ENCODE measurements at places on chromosomes 1 and 21. TPM values are rescaled to one million over a fixed set of nuclear protein-coding genes. Genes with fewer than 3 reads are reported as not detected.

The TACSTD2 gene
- total RNA-seq: not detected

The STIL gene
- 40.8 TPM for total RNA-seq

The BSND gene
- total RNA-seq: 0.13 TPM

The SLC16A4 gene
- total RNA-seq: 0.55 TPM

The KCNH1 gene
- total RNA-seq: not detected

The UBL4B gene
- total RNA-seq: not detected

The KCNE1 gene
- not detected for total RNA-seq

The RXRG gene
- not detected for total RNA-seq

The NBPF9 gene
- 27.5 TPM for total RNA-seq

The NGF gene
- not detected for total RNA-seq

The PFDN2 gene
- total RNA-seq: 78.8 TPM

The POU3F1 gene
- total RNA-seq: not detected

The LHX8 gene
- total RNA-seq: not detected

DNA sequence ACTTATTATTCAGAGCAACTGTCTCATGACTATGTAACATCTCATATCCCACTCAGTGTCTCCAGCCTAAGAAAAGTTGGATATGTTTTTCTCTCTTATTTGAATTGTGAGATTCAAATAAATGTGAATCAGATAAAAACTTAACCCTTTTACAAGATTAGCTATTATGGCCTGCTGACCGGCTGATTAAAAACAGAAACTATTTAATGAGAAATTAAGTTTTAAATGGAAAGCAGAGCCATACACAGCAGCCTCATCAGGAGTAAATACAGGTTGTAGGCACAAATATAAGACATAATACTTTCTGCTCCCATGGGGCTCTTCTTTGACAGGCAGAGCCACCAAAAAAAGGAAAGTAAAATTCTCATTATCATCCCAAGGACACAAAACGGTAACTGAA lies 307.0 kb upstream of the PRMT6 start:
- DNase-seq: no peak

- no peak for DNase-seq
Observed at GRCh38 chr21:34227386-34227852, 136.4 kb upstream of the KCNE2 start.

- DNase-seq: no peak
Observed at GRCh38 chr1:118504221-118504644, 319.2 kb upstream of the SPAG17 start.

DNA sequence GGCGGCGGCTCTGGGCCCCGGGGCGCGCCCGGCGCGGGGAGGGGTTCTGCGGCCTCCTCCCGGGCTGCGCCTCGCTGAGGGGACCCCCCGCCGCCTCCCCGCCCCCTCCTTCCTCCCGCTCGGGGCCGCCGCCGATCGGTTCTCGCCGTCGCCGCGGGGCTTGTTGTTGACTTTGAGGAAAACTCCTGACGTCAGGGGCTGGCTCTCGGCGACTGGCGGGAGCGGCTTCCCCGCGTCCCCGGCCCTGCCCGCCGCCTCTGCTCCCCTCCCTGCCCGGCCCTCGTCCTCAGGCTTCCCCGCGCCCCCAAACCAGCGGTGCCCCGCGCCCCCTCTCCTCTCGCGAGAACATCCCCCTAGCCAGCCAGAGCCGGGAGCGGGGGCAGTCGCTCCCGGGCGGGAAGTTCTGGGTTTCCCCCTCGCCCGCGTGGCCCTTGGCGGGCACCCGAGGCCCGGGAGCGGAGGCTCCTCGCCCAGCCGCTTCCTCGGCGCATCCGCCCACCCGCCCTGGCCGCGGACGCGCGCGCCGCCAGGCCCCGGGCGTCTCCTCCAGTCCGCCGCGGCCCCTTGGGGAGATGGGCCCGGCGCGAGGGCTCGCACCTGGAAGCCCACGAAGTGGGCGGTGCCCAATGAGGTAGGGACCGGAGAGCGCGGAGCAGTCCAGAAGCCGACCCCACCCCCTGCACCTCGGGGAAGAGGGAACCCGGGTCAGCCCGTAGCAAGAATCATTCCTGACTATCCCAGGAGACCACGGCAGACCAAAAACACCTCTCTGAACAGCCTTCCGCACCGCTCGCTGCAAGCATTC lies 611 bp upstream of the AKT3 start:
- no peak for DNase-seq

DNA sequence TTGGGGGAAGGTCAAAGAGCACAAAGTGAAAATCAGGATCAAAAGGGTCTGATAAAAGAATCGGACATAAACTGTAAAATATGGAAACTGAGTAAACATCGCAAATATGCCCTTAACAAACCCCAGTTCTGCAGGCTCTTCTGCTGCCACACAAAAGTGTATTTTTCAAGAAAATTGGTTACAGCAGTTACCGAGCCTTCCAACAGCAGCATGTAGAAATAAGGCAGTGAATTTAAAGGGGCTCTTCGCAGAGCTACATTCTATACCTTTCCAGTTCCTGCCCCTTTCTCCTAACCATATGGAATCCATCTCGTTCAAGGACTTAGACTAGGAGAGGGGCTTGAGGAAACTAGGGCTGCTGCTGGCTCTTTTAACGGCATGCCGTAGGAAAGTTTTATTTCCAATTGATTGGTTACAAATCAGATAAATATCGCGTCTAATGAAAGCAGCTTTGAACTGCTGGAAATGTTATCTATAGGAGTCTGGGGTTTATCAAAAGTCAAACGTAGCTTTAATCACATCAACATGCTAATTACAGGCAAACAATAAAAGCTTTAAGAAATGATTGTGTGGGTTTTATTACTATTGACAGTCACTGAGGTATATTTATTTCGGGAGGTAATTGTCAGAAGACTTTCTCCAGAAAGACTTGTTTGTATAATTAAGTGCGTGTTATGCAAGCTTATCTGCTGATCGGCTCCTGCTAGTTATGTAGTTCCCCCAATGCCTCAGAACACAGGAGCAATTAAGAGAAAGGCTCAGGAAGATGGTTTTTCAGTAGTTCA lies 59.1 kb downstream of the GORAB start:
- DNase-seq: no peak

DNA sequence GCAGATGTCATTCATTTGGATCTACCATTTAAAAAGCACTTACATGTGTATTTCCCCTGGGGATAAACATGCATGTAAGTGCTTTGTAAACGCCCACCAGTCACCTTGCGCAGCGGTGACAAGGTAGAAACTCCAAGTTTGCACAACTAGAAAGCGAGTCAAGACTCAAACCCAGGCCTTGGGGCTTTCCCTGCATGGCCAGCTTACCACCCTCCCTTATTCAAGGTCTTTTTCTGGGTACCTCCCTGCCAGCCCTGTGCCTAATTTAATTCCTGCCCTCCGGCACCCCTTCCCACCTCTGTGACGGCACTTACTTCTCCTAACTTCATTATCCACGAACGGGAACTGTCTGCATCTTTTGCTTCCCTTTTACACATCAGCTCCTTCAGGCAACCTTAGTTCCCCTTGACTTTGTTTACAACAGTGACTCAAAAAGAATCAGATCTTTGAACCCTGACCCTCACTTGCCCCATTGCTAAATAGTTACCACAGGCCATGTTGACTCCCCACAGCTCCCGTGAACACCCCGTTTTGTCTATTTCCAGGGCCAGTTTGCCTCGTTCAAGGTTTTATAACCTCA lies 138.3 kb upstream of the ETS2 start:
- no peak for DNase-seq

DNA sequence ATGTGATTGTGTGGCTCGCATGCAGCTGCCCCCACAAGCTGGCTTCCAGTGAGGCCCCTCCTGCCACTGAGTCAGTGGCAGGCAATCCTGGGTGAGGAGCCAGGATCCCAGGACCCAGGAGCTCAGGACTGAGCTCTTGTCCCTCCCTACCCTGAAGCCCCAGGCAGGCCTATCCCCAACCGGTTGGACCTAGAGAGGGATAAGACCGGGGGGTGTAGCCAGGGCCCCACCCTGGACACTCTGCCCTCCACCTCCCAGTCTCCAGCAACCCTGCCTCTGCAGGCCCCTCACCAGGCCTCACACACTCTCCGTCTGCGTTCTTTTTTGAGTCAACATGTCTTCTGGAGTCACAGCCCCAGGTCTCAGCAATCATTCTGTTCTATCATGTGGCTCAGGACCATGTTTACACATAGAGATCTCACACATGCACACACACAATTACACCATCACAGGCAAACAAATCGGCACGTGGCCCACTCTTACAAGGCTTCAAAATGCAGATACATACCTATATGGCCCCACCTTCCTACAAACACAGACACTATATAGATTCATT lies 2.6 kb downstream of the VSIG8 start:
- no peak for DNase-seq

GRCh38 chr1:210251680-210252490 lies 19.3 kb downstream of the SERTAD4 start:
- no peak for DNase-seq

DNA sequence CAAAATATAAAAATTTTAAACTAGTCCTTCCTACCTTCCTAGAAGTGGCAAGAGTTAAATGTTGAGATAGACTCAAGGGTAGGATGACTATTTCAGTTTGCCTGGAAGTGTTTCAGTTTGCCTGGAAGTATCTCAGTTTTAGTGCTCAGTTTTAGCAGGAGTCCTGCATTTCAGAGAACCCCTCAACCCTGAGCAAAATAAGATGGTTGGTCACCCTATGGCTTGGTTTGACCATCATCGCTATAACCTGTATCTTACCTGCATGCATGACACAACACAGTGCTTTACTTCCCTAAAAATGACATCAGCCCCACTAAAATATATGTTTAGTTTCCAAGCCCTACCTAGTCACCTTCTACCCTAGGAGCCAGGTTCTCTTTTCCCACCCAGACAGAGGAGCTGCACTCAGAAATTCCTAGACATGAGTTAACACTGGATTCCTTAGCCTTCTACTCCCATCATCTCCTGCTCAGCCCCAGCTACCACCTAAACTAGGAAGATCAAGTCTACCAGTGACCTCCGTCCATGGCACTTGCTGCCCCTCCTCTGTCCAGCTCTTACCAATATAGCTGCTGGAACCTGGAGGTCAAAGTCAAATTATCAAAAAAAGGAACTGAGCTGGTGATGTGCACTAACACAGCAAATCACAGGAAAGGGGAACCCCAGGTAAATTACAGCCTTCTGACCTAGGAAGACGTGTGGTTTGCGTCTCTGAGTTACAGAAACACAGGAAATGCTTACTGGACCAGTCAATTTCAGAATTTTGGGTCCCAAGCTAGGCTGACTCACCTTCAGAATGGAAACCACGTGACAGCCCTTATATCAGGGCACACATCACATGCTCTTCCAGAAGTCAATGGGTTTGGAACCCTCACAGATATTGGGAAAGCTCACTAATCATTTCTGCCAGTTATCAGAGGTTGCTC lies 2.2 kb upstream of the G0S2 start:
- peak; percentile 65 for DNase-seq

DNA sequence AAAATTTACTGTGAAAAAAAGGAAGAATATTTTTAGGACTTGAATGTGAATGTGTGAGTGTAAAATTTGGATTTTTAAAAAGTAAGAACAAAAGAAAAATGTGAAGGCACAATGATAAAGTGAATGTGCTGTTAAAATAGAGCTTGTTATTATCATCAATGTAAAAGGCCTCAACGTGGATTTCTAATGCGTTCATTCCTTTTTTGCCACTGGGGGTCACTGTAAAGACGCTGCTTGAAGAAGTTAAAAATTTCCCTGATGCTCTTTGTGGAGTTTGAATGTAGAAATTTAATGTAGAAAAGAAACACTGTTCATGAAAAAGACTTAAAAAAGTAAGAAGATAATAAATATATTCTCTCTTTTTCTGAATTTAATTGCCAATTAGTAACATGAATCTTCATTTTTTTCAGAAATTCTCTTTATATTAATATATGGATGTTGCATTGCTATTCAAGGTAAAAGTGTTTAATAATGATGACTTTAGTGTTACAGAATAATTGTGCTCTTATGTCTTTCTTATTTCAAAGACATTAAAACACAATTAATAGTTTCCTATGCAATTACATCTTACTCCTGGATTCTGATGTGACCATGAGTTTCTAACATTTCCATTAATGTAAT lies 161.5 kb downstream of the DNM3 start:
- no peak for DNase-seq

All from activated CD4-positive, alpha-beta memory T cell treated with anti-CD3 and anti-CD28 coated beads, Interleukin-2, amount 10 ng/mL, durations not matched to agents 7 days and 5 days (primary cell).